ENCODE measurements at places on chromosomes 12 and 14.
A peak's percentile ranks its signal among the peaks of the same experiment; 100 is the strongest.

- DNase-seq: no peak
These were observed 100.7 kb downstream of the ZFC3H1 start for GRCh38 chr12:71562676-71563595.

GRCh38 chr12:3170423-3171194 is 93.4 kb downstream of the TSPAN9 start:
- DNase-seq: no peak

GRCh38 chr14:76382495-76382832 is 6.5 kb downstream of the ESRRB start:
- no peak for DNase-seq

DNA sequence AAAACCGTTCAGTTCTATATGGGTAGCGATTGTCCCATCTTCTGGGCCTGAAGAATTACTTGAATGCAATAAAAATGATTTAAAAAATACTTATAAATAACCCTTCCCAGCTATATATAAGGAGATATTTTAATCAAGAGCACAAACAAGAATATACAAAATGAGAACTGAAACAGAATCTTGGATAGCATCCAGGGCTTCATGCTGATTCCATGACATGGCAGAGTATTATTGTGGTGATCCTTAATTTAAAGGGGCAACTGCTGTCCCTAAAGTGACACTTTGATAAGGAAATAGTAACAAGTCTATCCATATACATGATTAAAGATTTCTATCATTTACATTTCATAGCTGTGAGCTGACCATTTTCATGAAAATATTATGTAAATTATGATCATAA is 18.8 kb downstream of the WBP11 start:
- no peak for DNase-seq

DNA sequence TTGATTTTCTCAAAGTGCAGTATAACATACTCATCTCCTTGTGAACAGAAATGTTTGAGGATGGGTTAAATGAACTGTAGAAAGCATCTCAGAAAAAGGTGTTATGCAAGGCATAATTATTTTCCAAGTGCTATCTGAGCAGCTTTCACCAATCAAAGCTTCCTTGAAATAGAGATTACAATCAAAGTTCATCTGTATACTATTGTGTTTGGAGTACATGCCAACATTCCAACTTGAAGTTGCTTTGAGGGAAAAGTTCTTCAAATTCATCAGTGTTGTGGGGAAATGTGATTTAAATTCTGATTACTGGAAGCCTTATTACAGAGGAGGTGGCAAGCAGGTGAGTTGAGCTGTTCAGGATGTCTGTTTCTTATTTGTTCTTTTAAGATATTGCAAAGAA is 68.2 kb downstream of the TMTC2 start:
- no peak for DNase-seq

- no peak for DNase-seq
These were observed 1.5 kb upstream of the GALNT6 start for GRCh38 chr12:51392556-51393237.

DNA sequence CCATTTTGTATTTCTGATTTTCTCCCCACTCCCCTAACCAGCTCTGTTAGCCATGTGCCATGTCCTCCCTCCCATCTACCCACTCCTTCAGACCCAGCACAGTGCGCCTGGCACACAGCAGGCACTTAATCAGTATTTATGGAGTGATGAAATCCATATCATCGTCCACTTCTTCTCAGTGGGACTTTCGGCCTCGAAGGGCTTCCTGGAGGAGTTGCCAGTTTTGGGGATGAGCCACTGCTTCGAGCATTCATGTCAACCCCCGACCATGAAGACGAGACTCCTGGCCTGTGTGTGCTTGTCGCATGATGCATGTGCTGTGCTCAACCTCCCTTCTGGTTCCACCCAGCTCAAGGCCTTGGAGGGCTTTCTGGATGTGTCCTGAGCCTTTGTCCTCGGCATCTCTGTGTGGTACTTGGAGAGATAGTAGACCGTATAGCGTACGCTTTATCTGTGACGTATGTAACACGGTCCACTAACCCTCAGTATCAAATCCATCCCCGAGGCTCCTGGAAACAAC is 119.5 kb upstream of the RTL1 start:
- DNase-seq: no peak

DNA sequence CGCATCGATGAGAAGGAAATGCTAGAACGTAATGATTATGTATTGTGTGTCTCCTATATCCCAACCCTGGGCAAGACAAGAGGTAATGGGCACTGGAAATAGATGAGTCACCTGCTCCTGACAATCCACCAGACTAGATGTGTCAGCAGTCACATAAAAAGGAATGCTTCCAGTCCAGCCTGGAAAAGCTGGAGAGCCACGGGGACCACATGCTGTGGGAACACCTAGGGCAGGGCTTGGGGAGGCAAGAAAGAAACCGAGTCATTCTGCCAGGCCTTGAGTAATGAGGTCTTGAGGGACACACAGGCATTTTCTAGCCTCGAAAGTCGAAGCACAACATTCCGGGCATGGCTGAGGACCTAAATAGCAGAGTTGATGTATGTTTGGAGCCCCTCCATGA is 716.7 kb upstream of the TMEM132C start:
- DNase-seq: peak; percentile 42

DNA sequence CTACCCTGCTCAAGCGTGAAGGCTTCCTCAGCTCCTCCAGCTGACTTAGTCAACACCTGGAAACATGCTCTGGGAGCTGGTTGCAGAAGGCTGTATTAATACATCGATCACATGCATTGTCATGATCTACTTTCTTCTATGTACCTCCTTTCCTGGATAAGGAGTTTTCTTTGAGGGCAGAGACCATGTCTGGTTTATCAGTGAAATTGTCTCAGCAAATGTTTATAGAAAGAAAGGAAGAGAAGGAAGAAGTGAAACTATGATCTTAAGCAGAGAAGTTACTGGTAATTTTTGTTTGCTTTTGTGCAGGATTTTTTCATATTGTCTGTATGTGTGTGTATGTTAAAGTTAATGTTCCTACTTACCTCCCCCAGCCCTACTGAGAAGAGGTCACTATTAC is 4.5 kb downstream of the DYRK4 start:
- DNase-seq: no peak

DNA sequence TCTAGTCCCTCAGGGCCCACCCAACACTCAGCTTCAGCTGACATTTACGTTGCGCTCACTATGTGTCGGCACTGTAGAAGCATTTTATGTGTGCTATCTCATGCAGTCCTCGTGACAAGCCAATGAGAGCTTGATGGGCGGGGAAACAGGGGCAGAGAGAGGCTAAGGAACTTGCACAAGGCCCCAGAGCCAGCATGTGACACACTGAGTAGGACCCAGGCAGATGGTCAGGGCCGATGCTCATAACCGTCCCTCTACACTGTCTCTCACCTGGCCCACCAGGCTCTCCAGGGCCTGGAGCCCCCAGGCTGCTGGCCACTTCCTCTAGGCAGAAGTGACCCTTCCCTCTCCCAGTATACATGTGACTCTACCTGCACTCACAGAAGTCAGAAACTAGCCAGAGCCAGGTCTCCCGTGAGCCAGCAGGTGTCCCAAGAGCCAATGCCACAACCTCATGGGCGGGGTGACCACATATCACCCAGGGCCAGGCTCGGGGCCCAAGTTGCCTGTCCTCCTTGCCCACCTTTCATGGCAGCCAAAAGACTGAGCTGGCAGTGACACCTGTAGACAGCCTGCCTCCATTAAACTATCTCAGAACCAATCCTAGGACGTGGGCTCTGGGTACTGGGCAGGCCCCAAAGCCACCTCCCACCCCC is 38.3 kb downstream of the TTC7B start:
- DNase-seq: no peak

GRCh38 chr12:76337583-76337982 is 10.6 kb downstream of the BBS10 start:
- DNase-seq: no peak

GRCh38 chr12:88057994-88058718 is 29.0 kb upstream of the C12orf50 start:
- no peak for DNase-seq

DNA sequence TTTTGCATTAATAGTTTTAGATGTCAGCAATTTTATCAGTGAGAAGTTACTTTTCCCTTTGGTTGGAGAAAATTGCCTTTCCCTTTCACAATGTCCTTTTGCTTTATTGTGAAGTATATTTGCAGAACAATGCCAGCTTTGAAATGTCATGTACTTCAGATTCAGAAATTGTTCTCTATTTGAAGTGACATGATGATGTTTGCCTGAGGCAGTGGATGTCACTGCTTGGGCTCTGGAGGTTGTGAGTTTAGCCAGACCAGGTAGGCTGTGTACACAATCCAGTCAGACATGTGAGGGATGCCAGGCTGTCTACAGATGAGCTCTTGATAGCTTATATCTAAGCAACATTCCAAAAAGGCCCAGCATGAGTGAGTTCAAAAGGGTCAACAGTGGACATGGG is 451.9 kb upstream of the FBXO33 start:
- no peak for DNase-seq

DNA sequence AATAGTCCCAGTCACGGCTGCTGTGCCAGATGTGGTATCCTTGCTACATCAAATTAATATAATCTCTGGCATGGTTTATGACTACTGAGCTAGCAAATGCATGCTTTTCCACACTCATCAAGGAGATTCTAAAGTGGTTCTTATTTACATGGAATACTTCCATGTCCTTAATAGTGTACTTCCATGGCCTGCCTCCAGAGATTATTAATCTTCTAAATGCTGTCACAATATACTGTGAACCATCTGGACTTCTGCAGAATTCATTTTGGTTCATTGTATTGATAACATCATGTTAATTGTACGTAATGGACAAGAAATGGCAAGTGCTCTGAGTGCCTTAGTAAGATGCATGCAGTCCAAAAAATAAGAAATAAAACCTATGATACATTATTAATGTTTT is 230.8 kb downstream of the NUAK1 start:
- DNase-seq: no peak

DNA sequence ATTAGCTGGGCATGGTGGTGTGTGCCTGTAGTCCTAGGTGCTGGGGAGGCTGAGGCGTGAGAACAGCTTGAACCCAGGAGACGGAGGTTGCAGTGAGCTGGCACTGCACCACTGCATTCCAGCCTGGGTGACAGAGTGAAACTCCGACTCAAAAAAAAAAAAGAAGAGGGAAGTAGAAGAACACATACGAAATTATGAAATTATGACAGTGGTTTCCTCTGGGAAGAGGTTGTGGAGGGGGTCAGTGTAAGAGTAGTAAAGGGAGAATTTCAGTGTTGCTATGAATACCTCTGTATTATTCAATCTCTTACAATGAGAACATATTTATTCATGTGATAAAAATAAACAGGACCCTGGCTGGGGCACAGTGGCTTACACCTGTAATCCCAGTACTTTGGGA is 24.7 kb upstream of the CSRNP2 start:
- DNase-seq: no peak

- no peak for DNase-seq
These were observed 241.1 kb upstream of the ABCD2 start for GRCh38 chr12:39860695-39861094.

- no peak for DNase-seq
These were observed 55.7 kb upstream of the PRPF39 start for GRCh38 chr14:45028107-45028626.

- no peak for DNase-seq
These were observed 94.9 kb downstream of the PPM1H start for GRCh38 chr12:62839869-62840660.

DNA sequence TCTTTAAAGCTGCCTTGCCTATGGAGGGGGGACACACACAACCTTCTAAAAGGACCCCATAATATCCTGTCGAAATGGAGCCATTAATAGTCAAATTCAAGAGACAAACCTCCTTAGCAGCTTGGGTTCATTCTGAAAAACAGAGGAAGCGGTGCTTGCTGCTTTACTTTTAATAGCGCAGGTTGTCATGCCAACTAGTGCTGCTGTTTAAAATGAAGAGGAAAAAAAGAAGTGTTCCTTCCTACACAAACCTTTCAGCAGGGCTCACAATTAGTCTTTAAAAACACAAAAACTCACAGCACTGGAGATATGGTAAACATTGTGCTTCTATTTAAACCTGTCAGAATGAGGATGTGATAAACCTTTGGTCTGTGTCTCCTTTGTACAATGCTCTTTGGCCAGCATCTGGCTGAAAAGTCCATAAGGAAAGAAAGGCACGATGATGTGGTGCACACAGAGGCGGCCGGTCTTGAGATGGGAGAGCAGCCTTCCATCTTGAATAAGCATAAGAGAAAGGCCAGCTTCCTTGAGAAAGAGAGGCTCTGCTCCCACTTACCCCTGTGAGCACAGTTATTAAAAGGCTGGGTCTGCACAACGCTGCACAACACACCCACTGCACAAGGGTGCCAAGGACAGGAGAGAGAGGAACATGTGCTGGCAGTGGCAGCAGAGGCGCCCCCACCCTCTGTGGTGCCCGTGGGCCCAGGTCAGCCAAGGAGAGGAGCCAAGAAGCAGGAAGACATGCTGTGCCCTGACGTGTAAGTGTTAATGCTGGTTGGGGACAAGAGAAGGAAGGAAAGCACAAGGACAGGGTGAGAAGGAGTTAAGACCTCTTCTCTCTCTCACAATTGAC is 144.6 kb downstream of the TTC7B start:
- no peak for DNase-seq

- DNase-seq: no peak
These were observed 66.0 kb upstream of the CPSF6 start for GRCh38 chr12:69173368-69173767.

DNA sequence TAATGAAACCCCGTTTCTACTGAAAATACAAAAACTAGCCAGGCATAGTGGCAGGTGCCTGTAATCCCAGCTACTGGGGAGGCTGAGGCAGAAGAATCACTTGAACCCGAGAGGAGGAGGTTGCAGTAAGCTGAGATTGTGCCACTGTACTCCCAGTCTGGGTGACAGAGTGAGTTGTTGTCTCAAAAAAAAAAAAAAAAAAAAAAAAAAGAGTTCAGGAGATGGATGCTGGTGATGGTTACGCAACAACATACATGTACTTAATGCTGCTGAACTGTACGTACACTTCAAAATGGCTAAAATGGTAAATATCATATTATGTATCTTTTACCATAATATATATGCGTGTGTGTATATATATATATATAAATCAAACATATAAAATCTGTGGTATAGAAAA is 29.0 kb downstream of the ACTN1 start:
- no peak for DNase-seq

GRCh38 chr12:113537751-113538087 is 66.0 kb upstream of the LHX5 start:
- no peak for DNase-seq

GRCh38 chr12:15751741-15752140 is 37.4 kb downstream of the EPS8 start:
- no peak for DNase-seq

GRCh38 chr12:18430425-18431048 is 169.2 kb downstream of the PIK3C2G start:
- DNase-seq: peak; percentile 31

All from LoVo (cell line).